ENCODE measurements at places on chromosomes 1 and 21. TPM values are rescaled to one million over a fixed set of nuclear protein-coding genes. Genes with fewer than 3 reads are reported as not detected.

- DNase-seq = peak; percentile 23
These were observed 5.4 kb upstream of the TINAGL1 start for GRCh38 chr1:31570906-31571305.

GRCh38 chr1:20383631-20384030, 93.0 kb downstream of the VWA5B1 start:
- no peak for DNase-seq

GRCh38 chr1:172467446-172467845, 23.6 kb upstream of the PIGC start:
- DNase-seq = peak; percentile 33

GRCh38 chr21:26513212-26513611, 59.9 kb downstream of the CYYR1 start:
- DNase-seq = peak; percentile 45

DNA sequence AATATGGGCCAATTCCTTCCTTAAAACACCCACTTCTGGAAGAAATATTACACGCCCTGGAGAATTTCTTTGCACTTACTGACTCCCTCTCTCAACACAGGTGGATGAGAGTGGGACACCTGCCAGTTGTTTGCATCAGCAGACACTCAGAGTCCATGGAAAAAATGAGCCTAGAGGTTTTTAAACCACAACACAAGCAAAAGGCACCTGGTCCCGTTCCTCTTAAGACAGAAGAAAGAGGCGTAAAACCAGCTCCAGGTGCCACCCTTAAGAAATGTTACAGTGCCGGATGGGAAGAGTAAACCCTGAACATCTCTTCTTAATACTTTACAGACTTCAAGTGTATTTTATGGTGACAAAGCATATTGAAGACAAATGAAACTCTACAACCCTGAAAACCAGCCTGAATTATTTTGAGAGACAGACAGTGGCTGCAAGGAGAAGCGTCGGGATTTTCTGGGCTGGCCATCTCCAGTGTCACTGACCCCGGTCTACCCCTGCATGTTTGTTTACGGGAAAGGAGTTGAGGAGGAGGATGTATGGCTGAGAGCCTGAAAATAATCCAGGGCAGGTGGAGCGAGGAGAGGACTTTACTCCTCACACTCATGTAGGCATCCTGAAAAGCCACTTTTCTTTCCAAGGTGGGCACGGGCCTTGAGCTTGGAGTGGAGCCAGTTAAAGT, 7.8 kb upstream of the RIPK4 start:
- DNase-seq = no peak

MROH9 gene
- total RNA-seq = not detected

DNA sequence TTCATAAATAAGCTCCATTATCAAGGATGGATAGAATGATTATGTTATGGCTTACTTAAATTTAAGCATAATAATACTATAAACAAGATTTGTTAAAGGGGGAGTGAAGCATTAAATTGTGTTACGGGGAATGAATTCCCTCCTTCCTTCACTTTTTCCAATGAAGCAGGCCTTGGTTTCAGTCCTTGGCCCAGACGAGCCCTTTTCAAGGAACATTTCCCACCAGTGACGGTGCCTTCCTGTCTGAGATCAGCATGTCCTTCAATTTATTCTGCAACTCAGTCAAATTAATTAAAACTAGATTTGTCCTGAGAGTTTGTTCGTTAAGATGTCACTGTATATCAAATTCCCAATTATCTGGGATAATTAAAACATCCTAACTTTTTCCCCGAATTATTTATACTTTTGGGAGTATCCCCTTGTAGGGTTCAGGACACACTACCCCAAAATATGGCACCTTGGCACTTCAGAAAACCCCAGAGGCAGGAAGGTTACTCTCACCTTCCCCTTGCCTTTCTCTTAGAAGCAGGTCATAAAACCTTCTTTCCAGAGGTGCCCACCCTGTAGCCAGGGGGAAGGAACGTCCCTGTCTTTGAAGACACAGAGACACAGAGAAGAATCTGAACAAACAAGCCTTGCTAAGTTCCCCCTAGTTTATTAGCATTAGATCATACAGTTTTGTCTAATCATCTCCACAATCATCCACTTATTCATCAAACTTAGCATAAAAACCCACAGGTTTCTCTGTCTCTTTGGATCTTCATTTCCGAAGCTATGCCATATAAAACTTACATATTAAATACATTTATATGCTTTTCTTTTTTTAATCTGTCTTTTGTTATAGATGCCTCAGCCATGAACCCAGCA, 86.2 kb upstream of the ARHGAP29 start:
- no peak for DNase-seq

SAMSN1 gene
- total RNA-seq = not detected

GRCh38 chr1:230174471-230175162, 107.6 kb downstream of the GALNT2 start:
- DNase-seq = no peak

GRCh38 chr1:155474146-155474545, 88.5 kb downstream of the ASH1L start:
- DNase-seq = no peak

NTMT2 gene
- total RNA-seq = not detected

DNA sequence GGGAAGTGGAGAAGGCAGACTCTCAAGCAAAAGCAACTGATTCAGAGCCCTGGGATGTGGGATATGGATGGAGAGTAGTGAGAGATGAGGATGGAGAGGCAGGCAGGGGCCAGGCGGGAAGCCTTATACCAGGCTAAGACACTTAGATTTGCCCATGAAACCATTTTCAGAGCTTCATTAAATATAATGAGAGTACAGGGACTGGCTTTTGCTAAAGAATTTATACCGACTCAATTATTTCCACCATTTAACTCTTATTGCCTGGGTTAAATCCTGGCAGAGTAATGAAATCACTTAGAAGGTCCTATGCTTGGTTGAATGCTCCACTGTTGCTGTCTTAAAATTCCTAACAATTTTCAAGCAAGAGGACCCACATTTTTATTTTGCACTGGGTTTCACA, 311.7 kb downstream of the KCNH1 start:
- no peak for DNase-seq

CELA3A gene
- total RNA-seq = not detected

DNA sequence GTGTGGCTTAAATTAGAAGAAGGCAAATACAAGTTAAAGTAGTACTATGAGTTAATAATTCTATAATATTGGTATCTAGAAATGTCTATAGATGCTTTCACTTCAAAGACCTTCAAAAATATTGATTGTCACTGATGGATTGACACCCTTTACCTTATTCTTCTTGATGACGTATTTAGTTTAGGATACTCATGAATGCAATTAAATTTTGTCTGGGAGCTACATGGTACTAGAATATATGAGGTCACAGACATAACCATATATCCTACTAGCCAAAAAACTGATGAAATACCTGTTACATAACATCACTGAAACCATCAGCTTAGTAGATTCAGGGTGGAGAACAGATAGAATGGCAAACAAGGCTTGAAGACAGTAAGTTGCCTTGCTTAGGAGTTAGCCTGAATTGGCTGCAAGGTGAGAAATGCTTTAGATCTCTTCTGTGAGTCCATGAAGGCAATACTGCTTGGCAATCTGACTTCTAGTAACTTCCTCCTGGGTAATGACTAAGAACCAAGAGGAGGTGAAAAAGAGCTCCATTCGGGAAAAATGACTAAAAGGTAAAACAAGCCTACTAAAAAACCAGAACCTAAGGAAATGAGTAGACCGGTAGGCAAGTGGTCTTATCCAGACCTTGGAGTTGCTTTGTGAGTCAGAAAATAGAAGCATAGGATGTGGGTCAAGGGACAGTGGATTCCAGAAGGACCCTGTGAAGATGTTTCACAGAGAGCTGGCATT, 16.9 kb upstream of the ARHGAP29 start:
- no peak for DNase-seq

GRCh38 chr21:40176724-40177123, 309.5 kb downstream of the PCP4 start:
- no peak for DNase-seq

DNA sequence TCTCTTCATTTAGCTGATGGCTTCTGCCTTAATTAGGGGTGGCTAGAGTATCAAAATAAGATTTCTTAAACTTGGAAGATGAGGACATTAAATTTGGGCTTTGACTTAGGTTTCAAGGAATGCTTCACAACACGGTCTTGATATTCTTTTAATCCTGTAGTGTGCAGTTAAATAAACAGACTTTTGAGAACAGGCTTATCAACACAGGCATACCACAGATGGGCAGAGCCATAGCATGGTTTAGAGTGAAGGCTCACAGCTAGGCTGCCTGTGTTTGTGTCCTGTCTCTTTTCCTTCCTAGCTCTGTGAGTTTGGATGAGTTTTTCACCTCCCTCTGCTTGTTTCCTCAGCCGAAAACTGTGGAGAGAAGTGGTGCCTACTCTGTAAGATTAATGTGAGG, 102.3 kb upstream of the IPO9 start:
- DNase-seq = no peak

GRCh38 chr21:36547464-36547863, 67.5 kb upstream of the CLDN14 start:
- DNase-seq = no peak

SLC35A3 gene
- total RNA-seq = 33.2 TPM

- peak; percentile 55 for DNase-seq
These were observed 246.4 kb upstream of the HOOK1 start for GRCh38 chr1:59568158-59568935.

- no peak for DNase-seq
These were observed 128.8 kb downstream of the PRDM16 start for GRCh38 chr1:3197781-3198316.

S100A7 gene
- total RNA-seq = not detected

DNA sequence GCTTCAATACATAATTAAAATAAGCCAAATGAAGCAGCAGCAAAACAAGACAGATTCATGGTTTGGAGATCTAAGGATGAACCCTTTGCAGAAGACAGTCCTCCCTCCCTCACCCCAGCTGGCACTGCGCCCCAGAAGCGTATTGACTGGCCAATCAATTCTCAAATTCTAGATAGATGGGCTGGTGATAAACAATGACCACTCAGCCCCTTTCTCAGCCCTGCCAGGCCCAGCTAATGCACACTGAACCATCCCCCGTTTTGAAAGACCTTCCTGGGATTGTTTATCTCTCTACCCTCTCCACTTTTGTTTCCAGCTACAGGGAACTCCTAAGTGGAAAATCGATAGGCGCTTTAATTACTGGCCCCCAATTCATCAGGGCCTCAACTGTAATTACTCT, 29.0 kb downstream of the TNR start:
- no peak for DNase-seq

- no peak for DNase-seq
These were observed 95.7 kb downstream of the RHOU start for GRCh38 chr1:228830954-228831481.

DNA sequence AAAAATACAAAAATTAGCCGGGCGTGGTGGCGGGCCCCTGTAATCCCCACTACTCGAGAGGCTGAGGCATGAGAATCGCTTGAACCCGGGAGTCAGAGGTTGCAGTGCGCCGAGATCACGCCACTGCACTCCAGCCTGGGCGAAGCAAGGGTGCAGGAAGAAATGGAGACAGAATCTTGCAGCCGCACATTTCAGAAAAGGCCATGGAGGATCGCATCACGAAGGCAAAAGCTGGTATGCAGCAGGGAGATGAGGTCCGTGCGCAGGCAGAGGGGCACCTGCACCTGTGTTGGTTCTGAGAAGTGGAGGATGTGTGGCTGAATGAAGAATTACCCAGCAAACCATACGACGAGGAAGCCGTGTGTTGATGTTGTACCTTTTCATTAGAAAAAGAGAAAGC, 53.0 kb upstream of the ABCG1 start:
- DNase-seq = no peak

GRCh38 chr1:94961988-94962387, 35.1 kb upstream of the CNN3 start:
- DNase-seq = no peak

DNA sequence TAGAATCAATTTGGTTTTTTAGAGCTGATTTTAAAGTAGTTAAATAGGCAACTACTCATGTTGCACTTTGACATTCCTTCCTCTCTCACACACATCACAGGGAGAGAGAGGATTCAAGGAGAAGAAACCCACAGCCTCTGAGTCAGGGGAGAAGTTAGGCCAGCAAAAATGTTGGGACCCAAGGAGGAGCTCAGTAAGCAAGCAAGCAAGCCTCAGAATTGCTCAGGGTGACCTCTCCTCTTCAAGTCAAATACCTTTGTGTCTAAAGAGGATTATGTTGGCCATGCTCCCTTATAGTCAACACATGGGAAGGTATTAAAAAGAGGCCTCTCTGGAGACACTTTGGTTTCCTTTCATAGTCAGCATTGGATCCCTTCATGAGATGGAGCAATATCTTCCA, 80.5 kb upstream of the WARS2 start:
- DNase-seq = peak; percentile 45

S100A2 gene
- total RNA-seq = 24.8 TPM

CRNN gene
- total RNA-seq = not detected

GRCh38 chr1:114397601-114398000, 113.4 kb downstream of the TRIM33 start:
- DNase-seq = no peak

- peak; percentile 81 for DNase-seq
These were observed 81.5 kb downstream of the ABCA4 start for GRCh38 chr1:94039514-94039870.

DNA sequence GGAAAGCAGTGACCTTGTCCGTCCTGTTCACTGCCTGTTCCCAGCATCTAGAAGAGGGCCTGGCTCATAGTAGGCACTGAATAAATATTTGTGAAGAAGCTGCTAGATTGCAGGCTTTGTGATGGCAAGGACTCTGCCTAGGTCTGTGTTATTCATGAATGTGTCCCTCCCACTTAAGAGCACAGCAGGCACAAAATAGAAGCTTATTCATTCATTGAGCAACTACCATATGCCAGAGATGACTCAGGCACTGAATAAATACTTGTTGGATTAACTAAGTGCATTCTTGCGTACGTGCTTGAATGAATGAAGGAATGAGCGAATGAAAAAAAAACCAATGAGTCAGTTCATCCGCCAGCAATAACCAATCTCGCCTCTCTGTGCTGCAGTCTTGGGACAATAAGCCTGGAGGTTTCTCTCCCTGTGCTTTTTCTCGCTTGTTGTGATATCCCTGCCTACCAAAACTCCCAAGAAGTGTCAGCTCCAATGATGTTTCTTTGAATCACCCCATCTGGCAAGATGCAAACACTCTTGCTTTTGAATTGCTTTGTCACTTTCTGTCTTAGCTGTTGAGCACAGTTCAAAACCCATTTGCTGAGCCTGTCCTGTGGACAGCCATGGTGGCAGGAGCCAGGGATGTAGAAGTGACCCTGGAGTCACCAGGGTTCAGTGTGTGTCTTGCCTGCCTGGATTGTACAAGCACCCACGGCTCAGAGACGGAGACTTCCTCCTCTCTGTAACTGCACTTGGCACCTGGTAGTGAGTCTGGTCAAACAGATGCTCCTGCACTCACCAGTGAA, 143.9 kb downstream of the KAZN start:
- DNase-seq = peak; percentile 88

- no peak for DNase-seq
These were observed 12.9 kb downstream of the PTPN14 start for GRCh38 chr1:214538496-214538895.

- no peak for DNase-seq
These were observed 10.0 kb downstream of the C2CD2 start for GRCh38 chr21:41943851-41944250.

HMGCL gene
- 34.1 TPM for total RNA-seq

GRCh38 chr21:44585892-44586291, 5.5 kb upstream of the KRTAP10-5 start:
- DNase-seq = no peak

DNA sequence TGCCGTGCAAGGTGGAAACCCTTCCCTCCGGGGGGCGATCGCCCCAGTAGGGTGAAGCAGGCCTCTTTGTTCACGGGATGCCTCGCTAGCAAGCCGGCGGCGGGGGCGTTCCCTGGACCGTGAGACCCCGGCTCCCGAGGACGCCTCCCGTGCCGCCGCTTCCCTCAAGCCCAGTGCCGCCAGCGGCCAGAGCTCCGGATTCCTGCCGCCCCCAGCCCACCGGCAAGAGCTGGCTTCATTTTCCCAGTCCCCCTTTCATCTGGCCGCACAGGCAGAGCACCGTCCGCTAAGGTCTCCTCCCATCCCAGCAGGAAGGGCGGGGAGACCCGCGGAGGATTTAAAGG, 16.3 kb downstream of the IER5 start:
- DNase-seq = no peak

All from LHCN-M2 (cell line).